ENCODE measurements at places on chromosomes 5 and 9. TPM values are rescaled to one million over a fixed set of nuclear protein-coding genes. Genes with fewer than 3 reads are reported as not detected.

The CEL gene
- 1.8 TPM for total RNA-seq

The ECSCR gene
- 0.76 TPM for total RNA-seq

The ACTBL2 gene
- not detected for total RNA-seq

The FOXD4L6 gene
- not detected for total RNA-seq

The MRPL50 gene
- 10.8 TPM for total RNA-seq

The TMEM215 gene
- total RNA-seq = not detected

The RPS14 gene
- total RNA-seq = 1,931 TPM

The PCA3 gene
- not detected for total RNA-seq

The TMEM161B gene
- 26.7 TPM for total RNA-seq

The LRRC14B gene
- not detected for total RNA-seq

The STRBP gene
- total RNA-seq = 14.9 TPM

The FREM1 gene
- 0.02 TPM for total RNA-seq
